ENCODE measurements at places on chromosomes 2 and 18.

DNA sequence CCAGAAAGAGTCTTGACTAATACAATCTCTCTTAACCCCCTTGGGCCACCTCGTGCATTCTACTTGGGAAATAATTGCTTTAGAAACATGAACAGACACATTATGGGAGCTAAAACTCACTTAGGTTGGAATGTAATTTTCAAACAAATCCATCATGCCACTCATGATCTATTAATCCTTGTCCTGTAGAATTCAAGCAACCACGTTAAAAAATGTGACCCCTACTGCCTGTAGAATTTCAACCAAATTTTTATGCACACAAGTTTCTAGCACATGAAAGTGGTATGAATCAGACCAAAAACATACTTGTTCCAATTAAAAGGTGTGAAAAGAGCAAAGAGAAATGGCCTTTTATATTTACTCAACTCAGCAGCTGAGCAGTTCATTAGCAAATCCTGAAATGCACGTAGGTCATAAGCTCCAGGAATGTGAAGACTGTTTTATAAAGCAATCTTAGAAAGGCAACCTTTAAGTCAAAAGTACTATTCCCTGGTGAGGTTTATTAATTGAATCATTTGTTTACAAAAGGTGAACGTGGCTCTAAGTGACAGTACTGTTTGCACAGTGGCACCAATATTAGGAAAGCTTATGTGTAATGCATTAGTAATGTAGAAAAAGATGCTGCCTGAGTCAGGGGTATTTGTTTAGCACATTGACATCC lies 459.4 kb upstream of the UBE2E3 start:
- no peak for DNase-seq

- no peak for DNase-seq
These were observed 939.0 kb upstream of the CRIM1 start for GRCh38 chr2:35416391-35417140.

- no peak for DNase-seq
These were observed 18.2 kb downstream of the TTR start for GRCh38 chr18:31609886-31610285.

DNA sequence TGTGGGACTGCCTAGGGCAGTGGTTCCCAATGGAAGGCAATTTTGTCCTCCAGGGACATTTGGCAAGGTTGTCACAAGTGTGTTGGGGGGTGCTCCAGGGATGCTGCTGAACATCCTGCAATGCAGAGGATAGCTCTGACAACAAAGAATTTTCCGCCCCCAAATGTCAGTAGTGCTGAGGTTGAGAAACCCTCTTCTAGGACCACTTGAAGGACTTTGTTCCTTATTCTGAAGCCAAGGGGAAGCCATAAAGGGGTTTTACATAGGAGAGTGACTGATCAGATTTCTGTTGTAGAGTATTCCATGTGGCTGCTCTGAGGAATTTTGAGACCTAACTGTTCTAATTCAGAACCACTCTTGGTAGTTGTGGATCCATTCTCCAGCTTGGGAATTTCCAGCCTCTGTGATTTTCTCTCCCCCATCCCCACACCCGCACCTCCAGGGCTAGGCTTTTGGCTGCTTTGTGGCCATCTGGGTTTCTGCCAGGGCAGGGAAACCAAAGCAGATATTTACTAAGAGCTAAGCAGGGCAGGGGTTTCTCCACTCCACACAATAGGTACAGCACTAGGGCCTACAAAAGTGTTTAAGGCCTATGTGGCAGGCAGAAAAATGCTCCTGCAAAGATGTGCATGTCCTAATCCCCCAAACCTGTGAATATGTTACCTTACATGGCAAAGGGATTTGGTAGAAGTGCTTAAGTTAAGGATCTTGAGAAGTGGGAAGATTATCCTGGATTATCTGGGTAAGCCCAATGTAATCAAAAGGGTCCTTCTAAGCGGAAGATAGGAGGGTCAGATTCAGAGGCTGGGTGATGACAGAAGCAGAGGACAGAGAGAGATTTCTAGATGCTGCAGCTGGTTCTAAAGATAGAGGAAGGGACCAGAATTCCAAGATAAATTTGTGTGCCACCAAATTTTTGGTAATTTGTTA lies 135.4 kb downstream of the TMEM17 start:
- DNase-seq, result no peak

- no peak for DNase-seq
These were observed 68.0 kb upstream of the SP3 start for GRCh38 chr2:174033163-174033550.

GRCh38 chr2:47271054-47272000 lies 116.2 kb upstream of the STPG4 start:
- DNase-seq, result no peak

- no peak for DNase-seq
These were observed 2.6 kb downstream of the RAB27B start for GRCh38 chr18:54830866-54831265.

DNA sequence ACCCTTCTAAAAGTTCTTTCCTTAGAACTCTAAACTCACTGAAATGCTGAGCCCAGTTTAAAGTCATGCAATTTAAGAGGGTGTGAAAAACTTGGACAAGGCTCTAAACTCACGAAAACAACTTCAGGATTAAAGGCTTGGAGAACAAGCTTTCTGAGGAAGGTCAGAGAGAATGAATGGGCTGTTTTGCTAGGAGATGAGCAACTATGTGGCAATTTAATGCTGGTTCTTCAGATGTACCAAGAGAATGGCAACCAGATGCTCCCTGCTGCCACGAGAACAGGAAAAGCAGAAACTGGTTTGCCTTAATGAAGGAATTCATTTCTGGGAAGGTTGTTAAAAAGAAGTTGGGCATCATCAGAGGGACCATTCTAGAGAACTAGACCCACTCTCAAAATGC lies 77.8 kb upstream of the PMAIP1 start:
- DNase-seq, result no peak

GRCh38 chr2:239684271-239684810 lies 283.5 kb upstream of the HDAC4 start:
- no peak for DNase-seq

- no peak for DNase-seq
These were observed 357.0 kb upstream of the ID2 start for GRCh38 chr2:8324901-8325300.

DNA sequence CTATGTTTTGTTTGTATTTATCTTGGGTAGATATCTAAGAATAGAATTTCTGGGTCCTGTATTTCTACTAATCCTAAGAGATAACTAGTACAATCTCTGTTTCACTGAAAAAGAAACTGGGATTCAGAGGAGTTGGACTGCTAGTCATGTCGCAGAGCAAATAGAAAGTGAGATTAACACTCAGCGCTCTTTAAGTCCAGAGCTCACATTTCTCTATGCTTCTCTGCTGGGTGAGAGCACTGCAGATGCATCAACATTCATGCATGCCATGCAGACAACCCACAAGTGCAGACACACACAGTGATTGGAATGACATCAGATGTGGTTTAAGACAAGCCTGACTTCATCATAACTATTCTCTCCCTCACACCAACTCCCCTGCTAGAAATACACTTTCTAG lies 563.8 kb downstream of the TDRD15 start:
- no peak for DNase-seq

- DNase-seq, result no peak
These were observed 1495.5 kb upstream of the ACVR2A start for GRCh38 chr2:146349334-146349733.

DNA sequence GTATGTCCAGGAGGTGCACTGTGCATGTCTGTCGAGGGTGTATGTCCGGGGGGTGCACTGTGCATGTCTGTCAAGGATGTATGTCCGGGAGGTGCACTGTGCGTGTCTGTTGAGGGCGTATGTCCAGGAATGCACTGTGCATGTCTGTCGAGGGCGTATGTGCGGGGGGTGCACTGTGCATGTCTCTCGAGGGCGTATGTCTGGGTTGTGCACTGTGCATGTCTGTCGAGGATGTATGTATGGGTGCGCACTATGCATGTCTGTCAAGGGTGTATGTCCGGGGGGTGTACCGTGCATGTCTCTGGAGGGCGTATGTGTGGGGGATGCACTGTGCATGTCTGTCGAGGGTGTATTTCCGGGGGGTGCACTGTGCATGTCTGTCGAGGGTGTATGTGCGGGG lies 249.3 kb upstream of the MYT1L start:
- no peak for DNase-seq

- DNase-seq, result no peak
These were observed 65.1 kb upstream of the YWHAQ start for GRCh38 chr2:9695941-9696340.

DNA sequence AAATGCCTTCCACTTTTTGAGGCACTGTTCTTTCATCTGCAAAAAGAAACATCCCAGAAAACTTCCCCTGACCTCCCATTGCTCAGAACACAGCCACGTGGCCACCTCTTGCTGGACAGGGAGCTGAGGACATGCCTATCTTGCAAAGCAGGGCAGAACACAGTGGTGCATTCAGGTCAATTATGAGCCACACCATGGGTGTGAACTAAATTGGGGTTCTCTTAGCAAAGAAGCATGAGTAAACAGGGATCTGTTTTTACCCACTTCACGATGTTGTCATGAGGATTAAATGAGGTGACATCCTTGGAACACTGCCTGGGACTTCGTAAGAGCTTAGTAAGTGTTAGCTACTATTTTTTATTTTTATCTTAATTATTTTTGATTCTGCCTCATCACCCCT lies 25.1 kb downstream of the BMP10 start:
- DNase-seq, result no peak

DNA sequence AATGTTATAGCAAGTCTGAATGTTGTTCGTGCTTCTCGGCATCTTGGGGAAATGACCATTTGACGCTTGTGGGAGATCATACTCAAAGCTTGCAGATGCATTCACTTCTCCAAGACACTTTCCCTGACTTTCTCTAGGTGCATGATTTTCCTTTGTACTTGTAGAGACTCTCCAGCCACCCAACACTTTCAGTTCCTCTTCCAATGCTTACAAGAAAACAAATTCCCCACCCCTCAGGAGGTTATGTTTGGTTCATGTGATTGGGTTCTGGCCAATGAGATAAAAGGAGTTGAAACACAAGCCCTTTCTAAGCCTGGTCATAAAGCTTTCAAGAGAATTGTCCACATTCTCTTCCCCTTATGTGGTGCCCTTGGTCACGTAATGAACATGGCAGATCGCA lies 156.3 kb downstream of the EPHA4 start:
- DNase-seq, result no peak

Measured in GM19239 (cell line).